Pulmonary artery endothelial cell (primary cell): ENCODE measurements at places on chromosomes 11 and 22. TPM values are rescaled to one million over a fixed set of nuclear protein-coding genes. Genes with fewer than 3 reads are reported as not detected.

DNA sequence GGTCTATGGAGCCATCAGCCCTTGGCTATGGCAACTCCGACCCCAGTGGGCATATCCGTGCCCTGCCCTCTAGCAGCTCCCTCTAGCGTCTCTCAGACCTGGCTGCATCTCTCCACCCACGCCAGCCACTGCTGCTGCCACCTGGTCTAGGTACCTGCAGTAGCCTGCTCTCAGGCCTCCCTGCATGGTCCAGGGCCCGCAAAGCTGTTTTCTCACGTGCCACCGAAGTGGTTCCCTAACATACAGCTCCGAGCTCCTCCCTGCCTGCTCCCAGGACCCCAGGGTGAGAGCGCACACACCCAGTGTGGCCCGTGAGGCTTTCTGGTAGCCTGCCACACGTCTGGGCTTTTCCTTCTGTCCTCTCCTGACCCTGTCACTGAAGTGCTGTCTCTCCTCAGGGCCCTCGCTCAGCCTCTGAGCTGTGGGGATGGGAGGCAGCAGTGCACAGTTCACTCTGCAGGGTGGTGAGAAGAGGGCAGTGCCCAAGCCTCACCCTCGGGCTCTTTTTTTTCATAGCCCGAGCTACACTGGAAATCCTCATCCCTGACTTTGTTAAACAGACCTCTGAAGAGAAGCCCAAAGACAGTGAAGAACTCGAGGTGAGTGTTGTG, 14.3 kb downstream of the DGCR8 start:
- DNase-seq = no peak

DNA sequence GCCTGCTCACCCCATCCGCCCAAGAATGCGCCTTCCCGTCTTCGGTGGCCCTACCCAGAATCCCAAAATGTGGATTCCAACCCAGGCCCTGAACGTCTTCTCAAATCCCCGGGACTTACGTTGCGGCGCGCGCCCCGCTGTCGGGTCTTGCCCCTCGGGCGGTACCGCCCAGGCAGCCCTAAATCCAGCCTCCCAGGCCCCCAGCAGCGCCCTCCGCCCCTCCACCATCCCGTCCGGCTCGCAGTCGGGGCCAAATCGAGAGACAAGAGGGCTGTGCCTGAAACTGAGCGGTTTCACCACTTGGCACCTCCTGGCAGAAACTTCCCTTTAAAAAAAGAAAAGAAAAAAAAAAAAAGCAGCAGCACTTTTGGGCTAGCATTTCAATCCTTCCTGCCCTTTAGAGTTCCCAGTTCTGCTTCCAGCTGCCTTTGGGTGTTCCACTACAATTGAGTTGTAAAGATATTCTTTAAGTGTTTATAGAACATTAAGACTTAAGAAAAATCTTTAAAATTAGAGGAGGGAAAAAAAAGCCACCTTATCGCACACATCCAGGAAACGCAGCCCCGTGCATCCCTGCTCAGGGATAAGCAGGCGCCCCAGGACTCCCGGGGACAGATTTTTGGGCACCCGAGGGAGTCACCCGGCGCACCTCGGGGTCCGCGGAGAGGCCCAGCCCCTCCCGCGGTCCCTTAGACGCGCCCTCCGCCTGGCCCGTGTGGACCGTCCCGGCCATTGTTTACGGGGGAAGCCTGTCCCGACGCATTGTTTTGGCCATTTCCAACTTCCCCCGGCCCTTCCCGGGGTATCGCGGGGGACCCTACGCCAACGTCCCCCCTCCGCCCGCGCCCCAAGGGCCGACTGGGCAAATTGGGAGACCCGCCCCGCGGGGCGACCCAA, 57.6 kb downstream of the KCNJ4 start:
- no peak for DNase-seq

Gene PPP2R1B
- total RNA-seq = 40.6 and 49.7 TPM in 2 replicates

- no peak for DNase-seq
These were observed 20.7 kb downstream of the SLN start for GRCh38 chr11:107691000-107691750.

- DNase-seq = no peak
These were observed 62.5 kb downstream of the MACROD1 start for GRCh38 chr11:64103277-64103985.

Gene RIMBP3C
- 0.04 TPM in 1 of 2 replicates, not detected in the other for total RNA-seq

Gene VPS26B
- 28.9 and 39.3 TPM in 2 replicates for total RNA-seq

Gene ARHGAP1
- total RNA-seq = 18.5 and 23.1 TPM in 2 replicates

DNA sequence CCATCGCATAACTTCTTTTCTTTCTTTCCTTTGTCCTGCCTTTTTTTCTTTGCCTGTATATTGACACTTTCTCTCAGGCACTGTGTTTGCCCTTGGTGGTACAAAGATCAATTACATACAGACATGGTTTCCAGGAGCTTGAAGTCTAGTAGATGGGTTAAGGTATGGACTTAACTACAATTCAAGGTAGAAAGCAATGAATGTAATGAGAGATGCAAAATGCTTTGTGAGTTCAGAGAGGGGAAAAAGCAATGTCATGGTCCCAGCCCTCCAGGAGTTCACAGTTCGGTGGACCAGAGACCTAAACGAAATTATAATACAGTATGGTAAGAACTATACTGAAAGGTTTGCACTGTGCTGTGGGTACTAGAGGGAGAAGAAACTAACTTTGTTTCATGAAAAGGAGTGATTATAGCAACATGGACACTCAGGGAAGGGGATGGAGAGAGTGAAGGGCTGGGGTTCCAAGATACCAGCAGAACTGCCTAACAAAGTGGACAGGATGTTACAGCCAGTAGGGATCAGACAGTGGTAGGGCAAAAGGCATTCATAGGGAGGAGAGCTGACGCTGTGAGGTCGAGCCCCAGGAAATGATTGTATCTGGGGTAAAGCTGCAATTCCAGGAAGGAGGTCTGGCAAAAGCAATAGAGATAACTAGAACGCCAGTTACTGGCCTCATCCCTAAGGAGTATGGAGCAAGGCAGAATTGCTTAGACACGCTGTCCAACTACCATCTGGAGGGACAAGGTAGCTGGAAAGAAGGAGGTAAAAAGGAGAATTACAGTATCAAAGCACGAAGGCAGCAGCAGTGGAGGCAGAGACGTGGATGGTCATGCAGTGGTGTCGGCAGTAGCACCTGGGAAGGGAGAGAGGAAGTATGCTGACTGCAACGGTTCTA, 158.3 kb upstream of the MTMR2 start:
- no peak for DNase-seq

- DNase-seq = no peak
These were observed 31.7 kb upstream of the GCAT start for GRCh38 chr22:37775785-37776638.

DNA sequence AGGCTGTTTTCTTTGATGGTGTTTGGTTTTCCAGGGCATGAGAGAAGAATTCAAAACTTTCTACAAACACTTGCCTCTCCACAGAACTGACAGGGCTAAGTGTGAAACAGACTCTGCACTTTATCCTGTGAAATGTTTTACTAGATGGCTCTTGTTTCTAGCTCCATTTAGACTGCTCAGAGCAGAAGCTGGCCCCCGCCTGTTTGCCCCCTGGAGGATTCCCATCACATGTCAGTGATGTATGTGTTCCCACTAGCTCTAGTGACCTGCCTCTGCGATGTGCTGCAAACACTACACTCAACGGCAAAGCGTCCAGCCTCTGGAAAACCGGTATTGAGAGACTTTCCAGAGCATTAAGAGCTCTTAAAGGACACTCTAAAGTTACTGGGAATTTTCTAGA, 41.4 kb upstream of the PCF11 start:
- no peak for DNase-seq

Gene CYB561A3
- total RNA-seq = 33.8 and 41.4 TPM in 2 replicates

DNA sequence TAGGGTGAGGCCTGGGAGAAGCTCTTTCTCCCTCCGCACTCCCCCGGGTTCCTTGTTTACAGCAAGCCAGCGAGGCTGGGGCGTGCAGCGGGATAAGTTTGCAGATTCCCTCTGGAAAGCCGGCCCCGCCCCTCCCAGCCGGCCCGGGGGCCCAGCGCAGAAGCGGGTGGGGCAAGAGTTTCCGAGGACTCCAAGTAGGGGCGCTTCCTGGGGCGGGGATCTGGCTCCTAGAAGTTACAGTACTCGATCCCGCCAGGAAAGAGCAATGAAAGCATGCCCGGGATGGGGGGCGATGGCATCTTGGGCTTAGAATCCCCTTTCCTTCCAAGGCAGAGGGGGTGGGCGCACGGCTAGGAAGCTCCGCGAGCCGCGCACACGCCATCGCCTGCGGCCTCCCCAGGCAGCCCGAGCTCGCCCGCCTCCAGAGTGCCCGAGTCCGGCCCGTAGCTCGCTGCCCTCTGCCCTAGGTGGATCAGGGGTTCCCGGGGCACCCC, 385 bp downstream of the TST start:
- DNase-seq = no peak

- no peak for DNase-seq
These were observed 26.6 kb downstream of the LDLRAD3 start for GRCh38 chr11:35970445-35970844.
